ENCODE measurements at places on chromosomes 3 and 15.
A peak's percentile ranks its signal among the peaks of the same experiment; 100 is the strongest.

DNA sequence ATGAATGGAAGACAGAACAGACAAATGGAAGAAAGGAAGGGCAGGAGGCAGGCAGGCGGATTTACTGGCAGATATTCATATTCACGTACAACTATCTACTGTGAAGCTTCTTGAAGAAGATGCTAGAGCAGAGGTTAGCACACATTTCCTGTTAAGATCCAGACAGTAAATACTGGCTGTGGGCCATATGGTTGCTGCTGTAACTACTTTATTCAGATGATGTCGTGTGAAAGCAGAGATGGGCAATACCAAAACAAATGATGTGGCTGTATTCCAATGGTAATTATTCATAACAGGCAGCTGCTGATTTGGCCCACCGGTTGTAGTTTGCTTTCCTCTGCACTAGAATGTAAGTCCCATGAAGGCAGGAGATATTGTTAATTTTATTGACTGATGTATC, 115.7 kb upstream of the PRTG start:
- no peak for DNase-seq

GRCh38 chr15:75181780-75182179, 19.9 kb upstream of the C15orf39 start:
- DNase-seq: no peak

- DNase-seq: peak; percentile 98
These were observed 194.3 kb downstream of the BCHE start for GRCh38 chr3:165642761-165643420.

DNA sequence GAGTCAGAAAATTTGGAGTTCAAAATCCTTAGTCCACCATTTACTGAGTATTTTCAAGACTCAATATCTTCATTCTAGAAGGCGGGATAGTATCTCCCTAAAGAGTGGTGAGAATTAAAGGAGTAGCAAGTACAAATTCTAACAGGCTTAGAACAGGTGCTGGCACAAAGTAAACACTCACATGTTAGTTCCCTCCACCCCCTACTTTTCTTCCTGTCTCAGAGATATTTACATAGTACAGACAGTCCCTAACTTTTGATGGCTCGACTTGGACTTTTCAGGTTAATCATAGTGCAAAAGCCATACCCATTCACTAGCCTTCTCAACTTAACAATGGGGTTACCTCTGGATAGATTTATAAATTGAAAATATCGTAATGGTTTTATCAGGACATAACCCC, 476.2 kb upstream of the RASGRP1 start:
- DNase-seq: no peak

GRCh38 chr15:36053746-36054145, 507.8 kb upstream of the DPH6 start:
- DNase-seq: no peak
